ENCODE measurements at places on chromosomes 3 and 15. TPM values are rescaled to one million over a fixed set of nuclear protein-coding genes. Genes with fewer than 3 reads are reported as not detected.

MAGI1 gene
- total RNA-seq: 0.69 TPM

GOLGA8T gene
- total RNA-seq: not detected

STAB1 gene
- total RNA-seq: 0.16 TPM

ITIH1 gene
- total RNA-seq: not detected

IMPG2 gene
- 0.05 TPM for total RNA-seq

THRB gene
- total RNA-seq: not detected

KBTBD12 gene
- total RNA-seq: not detected

ECE2 gene
- not detected for total RNA-seq

KLF15 gene
- total RNA-seq: 0.08 TPM

FGF12 gene
- not detected for total RNA-seq

FOXL2NB gene
- not detected for total RNA-seq

ITGA11 gene
- 0.27 TPM for total RNA-seq

- DNase-seq: no peak
Measured at GRCh38 chr3:185781759-185782158, 43.1 kb downstream of the IGF2BP2 start.

- DNase-seq: no peak
Measured at GRCh38 chr15:48887144-48887543, 9.2 kb downstream of the EID1 start.

- peak; percentile 9 for DNase-seq
Measured at GRCh38 chr3:123586131-123586530, 1.3 kb upstream of the HACD2 start.

- no peak for DNase-seq
Measured at GRCh38 chr3:112781599-112781998, 65.1 kb downstream of the CD200R1L start.

DNA sequence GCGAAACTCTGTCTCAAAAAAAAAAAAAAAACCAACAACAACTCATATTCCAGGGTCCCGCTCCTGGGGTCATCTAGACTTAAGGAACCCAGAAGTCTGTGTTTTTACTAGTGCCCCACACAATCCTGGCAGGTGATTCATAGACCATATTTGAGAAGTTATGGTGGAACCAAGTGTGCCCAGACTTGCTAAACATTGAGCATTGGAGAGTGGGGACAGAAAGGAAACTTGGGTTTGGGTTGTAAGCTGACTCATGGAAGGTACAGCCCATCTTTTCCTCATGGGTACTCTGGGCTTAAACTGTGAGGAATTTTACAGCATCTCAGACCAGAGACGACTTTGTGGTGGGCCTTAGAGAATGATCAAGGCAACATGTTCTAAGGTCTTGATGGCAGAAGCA is 18.3 kb upstream of the IGF2BP2 start:
- no peak for DNase-seq

DNA sequence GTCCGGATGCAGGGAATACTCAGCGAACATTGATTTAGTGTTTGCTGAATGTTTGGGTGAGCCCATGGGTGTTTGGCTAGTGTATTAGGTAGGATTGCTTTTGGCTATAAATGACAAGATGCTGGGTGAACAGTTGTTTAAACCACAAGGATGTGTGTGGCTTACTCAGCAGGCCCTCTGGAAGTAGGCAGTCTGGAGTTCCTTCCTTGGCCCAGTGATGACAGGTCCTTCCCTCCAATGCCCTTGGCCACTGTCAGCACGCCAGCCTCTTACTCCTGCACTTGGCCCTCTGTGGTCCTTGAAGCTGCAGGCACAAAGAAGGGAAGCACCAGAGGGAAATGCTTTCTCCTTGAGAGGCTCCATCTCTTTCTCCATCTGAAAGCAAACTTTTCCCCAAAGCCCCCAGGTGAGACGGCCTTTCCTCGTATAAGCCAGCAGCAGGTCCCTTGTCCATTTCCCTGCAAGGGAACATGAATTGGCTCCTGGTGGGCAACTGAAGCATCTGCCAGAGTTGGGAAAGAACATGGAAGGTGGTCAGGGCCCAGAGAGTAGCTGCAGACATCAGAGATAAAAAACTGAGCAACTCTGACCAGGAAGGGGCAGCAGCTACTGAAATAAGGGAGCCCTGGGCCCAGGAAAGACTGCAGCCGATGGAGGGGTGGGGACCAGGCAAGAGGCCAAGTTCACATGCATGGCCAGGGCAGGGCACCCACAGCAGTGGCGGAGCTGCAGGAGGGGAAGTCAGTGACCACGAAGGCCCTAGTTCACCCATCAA is 105.0 kb downstream of the TPRA1 start:
- no peak for DNase-seq

- no peak for DNase-seq
Measured at GRCh38 chr3:105957722-105958121, 88.9 kb upstream of the CBLB start.

DNA sequence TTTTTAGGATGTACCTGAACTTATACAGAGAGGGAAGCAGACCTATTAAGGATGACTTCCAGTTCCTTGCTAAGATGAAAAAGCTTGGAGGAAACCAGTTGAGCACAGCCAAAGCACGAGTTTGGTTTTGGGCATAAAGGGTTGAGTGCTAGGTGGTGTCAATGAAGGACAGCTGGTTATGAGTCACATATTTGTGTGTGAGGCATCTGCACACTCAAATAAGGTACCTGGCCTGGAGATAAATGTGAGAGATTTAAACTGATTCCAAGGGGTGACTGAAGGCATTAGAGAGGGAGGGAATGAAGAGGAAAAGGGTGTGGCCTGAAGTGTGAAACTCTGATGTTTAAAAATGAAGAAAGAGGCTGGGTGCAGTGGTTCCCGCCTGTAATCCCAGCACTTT is 486.7 kb downstream of the DIPK2A start:
- no peak for DNase-seq

GRCh38 chr3:151067158-151067557 is 18.3 kb upstream of the MED12L start:
- no peak for DNase-seq

GRCh38 chr3:63841704-63842103 is 21.9 kb downstream of the THOC7 start:
- no peak for DNase-seq

GRCh38 chr15:74380361-74381189 is 13.1 kb upstream of the CYP11A1 start:
- no peak for DNase-seq

- no peak for DNase-seq
Measured at GRCh38 chr3:110881069-110881468, 190.5 kb upstream of the NECTIN3 start.

DNA sequence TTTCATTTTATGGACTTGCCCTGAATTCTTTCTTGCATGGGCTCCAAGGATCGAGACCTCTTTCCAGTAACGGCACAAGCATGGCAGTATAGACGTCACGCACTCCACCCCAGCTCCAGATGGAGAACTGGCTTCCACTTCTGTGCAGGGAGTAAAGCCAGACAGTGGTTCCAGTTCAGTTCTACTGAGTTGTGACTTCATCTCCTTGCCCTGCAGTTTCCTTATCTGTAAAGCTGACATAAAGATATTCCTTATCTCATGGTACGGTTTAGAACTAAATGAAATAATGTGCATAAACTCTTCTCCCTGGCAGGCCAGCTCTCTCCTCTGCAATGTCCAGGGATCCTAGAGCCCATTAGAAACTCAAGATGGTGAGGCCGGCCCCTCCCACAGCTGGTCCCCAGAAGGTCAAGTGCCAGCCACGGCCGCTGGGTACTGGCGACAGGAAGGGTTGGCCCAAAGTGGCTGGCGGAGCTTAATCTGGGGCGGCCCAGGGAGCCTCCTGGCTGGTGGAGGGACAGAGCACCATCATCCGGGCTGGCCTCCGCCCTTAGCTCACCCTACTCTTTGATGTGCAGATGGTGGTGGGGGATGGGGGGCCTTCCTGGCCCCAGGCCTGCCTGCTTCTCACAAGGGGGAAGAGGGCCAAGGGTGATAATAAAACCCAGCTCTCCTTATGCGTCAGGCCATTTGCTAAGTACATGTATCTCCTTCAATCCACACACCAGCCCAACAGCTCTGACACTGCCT is 7.2 kb downstream of the MESP2 start:
- DNase-seq: no peak

- DNase-seq: no peak
Measured at GRCh38 chr15:74610302-74610951, 5.2 kb upstream of the CLK3 start.

DNA sequence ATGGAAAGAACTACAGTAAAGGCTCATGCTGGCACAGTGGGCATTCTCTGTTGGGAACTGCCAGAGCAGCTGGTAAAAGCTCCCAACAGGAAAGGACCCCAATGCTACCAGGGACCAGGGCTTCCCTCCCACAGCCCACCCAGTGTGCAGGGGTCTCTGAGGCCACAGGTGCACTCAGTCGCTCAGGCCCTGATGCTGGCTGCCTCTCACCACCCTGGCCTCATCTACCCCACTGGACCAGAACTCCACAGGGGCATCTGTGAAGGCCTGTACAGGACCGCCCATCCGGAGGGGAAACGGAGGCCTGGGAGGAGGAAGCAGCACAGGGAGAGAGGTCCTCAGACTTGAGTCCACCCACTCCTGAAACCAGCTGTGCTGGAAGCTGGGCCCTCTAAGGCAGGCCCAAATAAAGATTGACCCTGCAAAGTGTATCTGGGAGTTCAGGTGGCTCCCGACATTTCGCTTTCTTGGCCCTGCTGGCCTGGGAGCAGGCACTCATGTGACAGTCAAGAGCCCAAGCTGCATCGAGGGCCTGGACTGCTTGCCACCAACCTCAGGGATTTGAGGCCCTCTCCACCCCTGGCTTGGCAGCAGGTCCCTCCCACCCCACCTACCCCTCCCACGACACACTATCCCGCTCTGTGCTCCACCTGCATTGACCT is 12.7 kb downstream of the KLF15 start:
- DNase-seq: no peak

GRCh38 chr3:4588466-4588865 is 95.3 kb downstream of the ITPR1 start:
- no peak for DNase-seq

DNA sequence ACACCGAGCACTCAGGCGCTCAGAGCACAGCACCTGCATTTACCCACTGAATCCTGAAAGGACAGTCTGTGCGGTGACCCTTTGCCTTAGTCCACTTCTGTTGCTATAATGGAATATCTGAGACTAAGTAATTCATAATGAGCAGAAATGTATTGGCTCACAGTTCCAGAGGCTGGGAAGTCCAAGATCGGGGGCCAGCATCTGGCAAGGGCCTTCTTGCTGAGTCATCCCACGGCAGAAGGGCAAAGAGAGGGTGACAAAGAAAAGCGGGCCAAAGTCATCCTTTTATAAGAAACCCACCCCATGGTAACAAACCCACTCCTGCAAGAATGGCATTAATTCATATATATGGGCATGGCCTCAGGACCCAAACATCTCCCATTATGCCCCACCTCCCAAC is 27.7 kb downstream of the POC1A start:
- DNase-seq: no peak

GRCh38 chr3:188796122-188796631 is 375.6 kb upstream of the TPRG1 start:
- no peak for DNase-seq

- DNase-seq: no peak
Measured at GRCh38 chr3:187013159-187013716, 82.9 kb downstream of the ST6GAL1 start.

GRCh38 chr15:66944121-66944520 is 121.3 kb upstream of the SMAD3 start:
- no peak for DNase-seq

DNA sequence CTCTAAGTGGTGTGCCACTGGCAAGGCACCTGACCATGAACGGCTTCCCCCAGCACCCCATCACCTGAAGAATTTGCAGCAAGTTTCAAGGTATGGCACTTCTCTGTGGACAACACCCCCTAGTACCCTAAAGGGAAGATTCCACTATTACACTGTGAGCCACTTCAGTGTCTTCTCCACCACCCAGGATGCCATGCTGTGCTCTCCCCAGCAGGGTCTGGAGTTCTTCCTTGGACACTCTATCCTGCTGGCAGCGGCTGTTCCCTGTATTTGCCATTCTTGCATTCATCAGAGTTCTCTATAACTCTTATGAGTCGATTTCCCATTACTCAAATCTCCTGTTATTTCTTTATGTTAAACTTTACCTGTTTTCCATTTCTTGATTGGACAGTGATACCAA is 33.9 kb upstream of the RNU6-1 start:
- no peak for DNase-seq

- no peak for DNase-seq
Measured at GRCh38 chr15:57377478-57377847, 1.2 kb downstream of the CGNL1 start.

- DNase-seq: no peak
Measured at GRCh38 chr3:21876782-21877181, 125.8 kb upstream of the ZNF385D start.

DNA sequence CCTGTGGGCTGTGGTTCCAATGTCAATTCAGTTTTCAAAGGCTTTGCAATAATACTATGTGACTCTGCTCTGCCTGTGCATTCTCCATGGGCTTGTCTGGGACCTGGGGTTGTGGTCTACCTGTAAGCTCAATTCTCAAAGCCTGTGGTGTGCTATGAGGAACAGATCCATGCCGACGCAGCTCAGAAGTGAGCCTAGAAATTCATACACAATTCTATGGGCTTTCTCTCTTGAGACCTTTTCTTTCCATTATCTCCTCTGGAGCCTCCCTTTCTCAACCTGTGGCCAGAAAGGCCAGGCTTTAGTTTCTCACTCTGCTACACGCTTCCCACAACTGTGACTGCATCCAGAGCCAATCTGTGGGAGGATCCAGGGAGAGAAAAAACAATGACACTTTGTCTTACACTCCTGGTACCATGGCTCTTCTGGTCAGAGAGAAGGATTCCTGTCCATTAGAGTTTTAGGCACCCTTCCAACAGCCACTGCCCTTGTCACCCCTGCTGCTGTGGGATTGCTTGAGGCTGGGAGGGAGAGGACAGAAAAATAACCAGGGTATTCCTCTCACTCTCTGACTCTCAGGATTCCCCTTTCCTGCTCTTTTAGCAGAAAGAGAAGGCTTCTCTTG is 34.1 kb upstream of the KLF13 start:
- no peak for DNase-seq

DNA sequence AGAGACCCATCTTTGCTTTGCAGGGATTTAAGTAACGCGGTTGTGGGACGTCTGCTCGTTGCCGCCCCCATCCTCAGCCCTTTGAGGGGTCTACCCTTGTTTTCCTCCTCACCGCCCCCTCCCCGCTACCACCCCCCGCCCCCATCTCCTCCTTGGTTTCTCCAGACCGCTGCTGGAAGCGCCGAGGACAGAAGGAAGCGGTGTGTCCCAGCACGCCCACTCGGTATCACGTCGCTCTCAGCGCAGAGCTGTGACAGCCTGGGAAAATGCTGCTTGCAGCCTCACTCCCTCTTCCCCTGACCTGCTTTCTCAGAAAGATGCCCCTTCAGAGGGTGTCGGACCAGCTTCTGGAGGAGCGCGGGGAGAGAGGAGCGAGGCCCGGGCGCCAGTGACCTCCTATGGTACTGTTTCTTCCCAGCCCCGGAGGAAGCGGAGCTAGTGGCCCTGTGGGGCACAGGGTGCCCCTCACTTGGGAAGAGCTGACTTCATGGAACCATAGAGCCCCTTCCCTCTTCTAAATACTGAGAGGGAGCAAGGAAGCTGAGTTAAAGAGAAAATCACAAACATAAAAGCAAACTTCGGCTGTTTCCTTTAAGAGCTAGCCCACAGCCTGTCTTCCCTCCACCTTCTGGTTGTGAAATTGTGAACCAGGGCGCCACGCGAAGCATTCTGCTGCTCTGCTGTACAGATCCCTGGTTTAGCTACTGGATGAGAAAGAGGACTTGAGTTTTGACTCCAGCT is 698 bp downstream of the IL1RAP start:
- DNase-seq: peak; percentile 27

GRCh38 chr15:78715930-78716329 is 74.9 kb upstream of the CHRNB4 start:
- DNase-seq: no peak
